ENCODE measurements at places on chromosomes 3 and 15. TPM values are rescaled to one million over a fixed set of nuclear protein-coding genes. Genes with fewer than 3 reads are reported as not detected.

The GUCA1C gene
- not detected for polyA plus RNA-seq

The PTH1R gene
- 1.3 TPM for polyA plus RNA-seq

The FAM107A gene
- polyA plus RNA-seq: 0.05 TPM

The KY gene
- polyA plus RNA-seq: not detected

Measured in BJ (cell line).